DMS 273 treated with DMSO at 0.1 percent for 48 hours (cell line): ENCODE measurements at places on chromosomes 2 and 18.

- no peak for DNase-seq
Measured at GRCh38 chr2:1613731-1614354, 130.5 kb downstream of the PXDN start.

GRCh38 chr18:9869715-9870430 lies 15.9 kb upstream of the TXNDC2 start:
- DNase-seq = no peak

GRCh38 chr2:228401065-228401912 lies 219.8 kb upstream of the SPHKAP start:
- no peak for DNase-seq

GRCh38 chr2:63736354-63736753 lies 105.3 kb upstream of the UGP2 start:
- DNase-seq = no peak

GRCh38 chr18:36942264-36942663 lies 113.3 kb downstream of the KIAA1328 start:
- peak; percentile 26 for DNase-seq

- no peak for DNase-seq
Measured at GRCh38 chr2:224400886-224401632, 848 bp downstream of the FAM124B start.

- no peak for DNase-seq
Measured at GRCh38 chr18:62979900-62980299, 264.6 kb downstream of the PHLPP1 start.

GRCh38 chr2:121137571-121137970 lies 147.4 kb downstream of the TFCP2L1 start:
- DNase-seq = no peak

DNA sequence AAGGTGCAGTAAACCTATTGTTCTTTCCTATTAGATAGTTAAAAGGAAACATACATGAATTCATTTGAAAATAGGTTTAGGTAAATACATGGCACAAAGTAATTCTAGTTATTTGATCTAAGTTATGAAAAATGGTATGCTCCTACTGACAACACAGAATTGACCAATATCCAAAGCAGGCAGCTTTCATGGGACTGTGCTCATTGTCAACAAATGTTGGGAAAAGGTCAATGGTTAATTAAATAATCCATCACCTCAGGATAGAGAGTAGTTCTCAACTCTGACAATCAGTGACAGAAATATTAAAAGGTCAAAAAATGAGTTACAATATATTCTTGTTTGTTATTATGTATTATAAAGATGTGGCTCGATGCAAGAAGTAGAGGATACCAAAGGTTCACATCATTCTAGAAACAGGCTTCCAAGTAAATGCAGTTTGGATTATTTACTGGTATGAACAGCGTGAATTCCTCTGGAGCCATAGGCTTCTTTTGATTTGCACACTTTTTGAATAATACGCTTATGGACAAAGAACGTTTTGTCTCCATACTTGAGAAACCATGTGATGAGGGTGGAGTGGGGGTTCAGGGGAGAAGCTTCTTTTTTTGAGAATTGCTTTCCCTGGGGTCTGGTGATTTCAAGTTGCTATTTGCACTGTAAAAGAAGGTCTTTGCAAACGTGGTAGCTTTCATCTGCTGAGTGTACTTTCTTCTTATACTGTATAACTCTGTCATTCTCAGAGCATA lies 422.0 kb upstream of the ZEB2 start:
- no peak for DNase-seq

DNA sequence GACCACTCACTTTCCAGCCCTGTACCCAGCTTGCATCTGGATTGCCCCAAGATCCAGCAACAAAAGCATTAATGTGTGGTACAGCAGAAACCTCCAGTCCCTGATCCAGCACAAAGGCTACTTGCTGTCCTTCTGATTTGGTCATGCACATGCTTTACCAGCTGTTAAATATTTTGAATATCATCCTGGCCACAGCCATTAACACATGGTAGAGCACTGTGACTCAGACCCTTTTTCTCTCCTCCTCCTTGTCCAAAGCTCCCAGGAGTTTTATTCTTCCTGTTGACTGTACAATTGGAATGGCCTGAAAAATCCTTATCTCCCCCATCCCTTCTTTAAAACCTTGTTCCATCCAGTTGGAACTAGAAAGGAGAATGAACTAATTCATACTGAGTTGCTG lies 419.7 kb upstream of the TNP1 start:
- no peak for DNase-seq

- no peak for DNase-seq
Measured at GRCh38 chr2:63029058-63029457, 21.6 kb upstream of the OTX1 start.

DNA sequence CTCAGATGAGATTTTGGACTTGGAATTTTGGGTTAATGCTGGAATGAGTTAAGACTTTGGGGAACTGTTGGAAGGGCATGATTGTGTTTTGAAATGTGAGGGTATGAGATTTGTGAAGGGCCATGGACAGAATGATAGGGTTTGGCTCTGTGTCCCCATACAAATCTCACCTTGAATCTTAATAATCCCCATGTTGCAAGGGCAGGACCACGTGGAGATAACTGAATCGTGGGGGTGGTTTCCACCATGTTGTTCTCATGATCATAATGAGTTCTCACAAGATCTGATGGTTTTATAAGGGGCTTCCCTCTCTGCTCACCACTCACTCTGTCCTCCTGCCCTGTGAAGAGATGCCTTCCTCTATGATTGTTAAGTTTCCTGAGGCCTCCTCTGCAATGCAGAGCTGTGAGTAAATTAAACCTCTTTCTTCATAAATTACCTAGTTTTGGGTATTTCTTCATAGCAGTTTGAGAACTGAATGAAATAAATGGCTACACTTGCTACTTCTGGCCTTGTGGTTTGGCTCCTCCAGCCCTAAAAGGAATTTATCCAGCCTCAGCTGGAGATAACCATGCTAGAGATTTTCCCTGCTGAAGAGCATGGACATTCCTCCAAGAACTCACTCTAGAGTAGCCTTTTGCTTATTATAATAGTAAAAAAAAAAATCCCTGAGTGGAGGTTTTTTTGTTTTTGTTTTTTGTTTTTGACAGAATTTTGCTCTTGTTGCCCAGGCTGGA lies 144.3 kb upstream of the TFPI start:
- DNase-seq = no peak
